T-cell (primary cell): ENCODE measurements at places on chromosomes 1 and 21. TPM values are rescaled to one million over a fixed set of nuclear protein-coding genes. Genes with fewer than 3 reads are reported as not detected.

XPR1 gene
- 14.8 TPM for total RNA-seq

CBS gene
- not detected for total RNA-seq

CD1B gene
- not detected for total RNA-seq

GJB4 gene
- total RNA-seq, result not detected

MRPS14 gene
- 28.8 TPM for total RNA-seq

AGTRAP gene
- 15.8 TPM for total RNA-seq

SYCP1 gene
- not detected for total RNA-seq

HES3 gene
- not detected for total RNA-seq

CELA3A gene
- total RNA-seq, result not detected

RGS13 gene
- total RNA-seq, result 0.10 TPM

SPOCD1 gene
- total RNA-seq, result not detected

NVL gene
- total RNA-seq, result 41.4 TPM

SLC44A5 gene
- total RNA-seq, result 0.06 TPM

LCE2A gene
- total RNA-seq, result not detected

TRIM67 gene
- not detected for total RNA-seq

PTCH2 gene
- total RNA-seq, result 1.8 TPM

CLEC20A gene
- total RNA-seq, result not detected

OR2T33 gene
- not detected for total RNA-seq

FAM43B gene
- not detected for total RNA-seq

UQCRHL gene
- total RNA-seq, result 0.68 TPM

SLC5A9 gene
- not detected for total RNA-seq

KRTAP12-2 gene
- total RNA-seq, result not detected

LRRC53 gene
- total RNA-seq, result not detected

HTR6 gene
- 0.19 TPM for total RNA-seq

ADORA3 gene
- not detected for total RNA-seq

ARID1A gene
- 146 TPM for total RNA-seq

RPE65 gene
- total RNA-seq, result not detected

ANGPTL3 gene
- total RNA-seq, result not detected
